ENCODE measurements at places on chromosomes 12 and 14. TPM values are rescaled to one million over a fixed set of nuclear protein-coding genes. Genes with fewer than 3 reads are reported as not detected.

KLHDC2 gene
- 67.1 TPM for total RNA-seq

TSPAN9 gene
- total RNA-seq = 17.2 TPM

OR6C4 gene
- not detected for total RNA-seq

CMTM5 gene
- 0.27 TPM for total RNA-seq

KRT73 gene
- total RNA-seq = not detected

DHRS2 gene
- total RNA-seq = 0.42 TPM

WIF1 gene
- total RNA-seq = 3.1 TPM

SLC8A3 gene
- 1.9 TPM for total RNA-seq

KRT85 gene
- total RNA-seq = not detected

EXOC3L4 gene
- total RNA-seq = not detected

TAS2R10 gene
- total RNA-seq = 3.6 TPM

PMCH gene
- total RNA-seq = not detected

RNASE8 gene
- total RNA-seq = not detected

A2M gene
- not detected for total RNA-seq

KRT6C gene
- not detected for total RNA-seq

KERA gene
- not detected for total RNA-seq

RPS6KL1 gene
- total RNA-seq = 11.6 TPM

TBX3 gene
- total RNA-seq = 0.35 TPM

SNRPF gene
- total RNA-seq = 35.4 TPM

ASCL1 gene
- total RNA-seq = not detected

ASPG gene
- total RNA-seq = 1.4 TPM

B3GNT4 gene
- total RNA-seq = 0.80 TPM

MAP1LC3B2 gene
- 0.54 TPM for total RNA-seq

THTPA gene
- total RNA-seq = 21.3 TPM

DCTN2 gene
- 157 TPM for total RNA-seq

POTEG gene
- total RNA-seq = not detected

SPRYD4 gene
- total RNA-seq = 3.1 TPM

RNASE4 gene
- total RNA-seq = 2.0 TPM
